K562 (cell line): ENCODE measurements at places on chromosomes 4 and X. TPM values are rescaled to one million over a fixed set of nuclear protein-coding genes. Genes with fewer than 3 reads are reported as not detected.

DNA sequence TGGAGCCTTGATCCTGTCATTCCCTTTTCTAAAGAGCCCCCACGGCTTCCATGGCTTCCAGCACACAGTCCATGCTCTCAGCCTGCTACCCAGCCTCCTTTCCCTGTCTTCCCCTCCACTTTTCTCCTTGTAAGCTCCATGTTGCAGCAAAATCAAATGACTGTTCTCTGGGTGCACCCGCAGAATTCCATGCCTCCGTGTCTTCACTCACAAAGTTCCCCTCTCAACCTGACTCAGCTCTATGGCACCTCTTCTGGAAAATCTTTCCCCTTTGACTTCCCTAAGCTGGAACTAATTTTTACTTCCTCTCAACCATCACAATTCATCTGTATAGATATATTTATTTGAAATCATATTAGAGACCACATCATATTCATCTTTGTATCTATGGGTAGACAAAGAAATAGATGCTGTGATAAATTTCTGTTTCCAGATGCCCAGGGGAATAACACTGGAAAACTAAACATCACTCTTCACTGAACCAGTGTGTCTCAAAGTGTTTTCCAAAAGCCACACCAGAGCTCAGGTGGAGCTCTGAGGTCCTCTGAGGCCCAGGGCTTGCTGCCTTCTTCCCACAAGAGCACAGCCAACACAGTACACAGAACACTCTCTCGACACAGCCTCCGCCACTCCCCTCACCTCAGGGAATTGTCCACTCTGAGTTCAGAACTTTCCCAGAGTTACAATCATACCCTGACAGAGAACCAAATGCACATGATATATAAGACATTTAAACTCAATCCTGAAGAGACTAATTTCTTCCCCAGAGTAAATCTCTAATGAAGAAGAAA, 3.3 kb downstream of the SETD7 start:
- H3K36me3 ChIP-seq: no peaks in the 10 kb centered on the region
- peaks cover 21% of the 10 kb centered on the region for H3K27me3 ChIP-seq
- peaks cover 23% of the 10 kb centered on the region for H3K4me1 ChIP-seq
- no peak overlapping the region for H3K4me3 ChIP-seq
- no peak for DNase-seq

Gene VCX3A
- total RNA-seq: 7.6 and 9.2 TPM in 2 replicates

GRCh38 chr4:39514888-39515401, 12.3 kb downstream of the UGDH start:
- H3K4me3 ChIP-seq: no peak overlapping the region
- peaks cover 20% of the 10 kb centered on the region; the same call in 2 of the 3 replicates for H3K36me3 ChIP-seq
- no peaks in the 10 kb centered on the region for H3K27me3 ChIP-seq
- peak; percentile 13 for DNase-seq
- H3K27ac ChIP-seq: peak overlapping the region; percentile 75
- peaks cover 6% of the 10 kb centered on the region for H3K4me1 ChIP-seq

Gene TEC
- 6.8 and 8.0 TPM in 2 replicates for total RNA-seq

Gene RAB40AL
- total RNA-seq: 0.42 and 0.51 TPM in 2 replicates

GRCh38 chr4:40350627-40351227, 15.6 kb downstream of the CHRNA9 start:
- H3K4me1 ChIP-seq: no peaks in the 10 kb centered on the region
- H3K27me3 ChIP-seq: peaks cover 28% of the 10 kb centered on the region
- no peak for DNase-seq
- no peaks in the 10 kb centered on the region for H3K36me3 ChIP-seq

GRCh38 chrX:9456250-9457074, 8.4 kb upstream of the TBL1X start:
- no peak overlapping the region for H3K27ac ChIP-seq
- no peaks in the 10 kb centered on the region for H3K36me3 ChIP-seq
- H3K4me1 ChIP-seq: peaks cover 21% of the 10 kb centered on the region; the same call in 2 of the 3 replicates
- H3K27me3 ChIP-seq: no peaks in the 10 kb centered on the region
- no peak overlapping the region for H3K4me3 ChIP-seq
- DNase-seq: no peak

GRCh38 chr4:113584407-113585150, 177.0 kb downstream of the CAMK2D start:
- no peaks in the 10 kb centered on the region for H3K36me3 ChIP-seq
- no peaks in the 10 kb centered on the region; the same call in 1 of the 3 replicates for H3K4me1 ChIP-seq
- peak; percentile 36 for DNase-seq

- H3K4me1 ChIP-seq: no peaks in the 10 kb centered on the region
- H3K36me3 ChIP-seq: no peaks in the 10 kb centered on the region
- no peaks in the 10 kb centered on the region for H3K27me3 ChIP-seq
- no peak for DNase-seq
- no peak overlapping the region for H3K4me3 ChIP-seq
Observed at GRCh38 chrX:3230496-3230895, 116.0 kb downstream of the MXRA5 start.

Gene EMCN
- total RNA-seq: not detected in 2 replicates

GRCh38 chr4:40976343-40976742, 226.6 kb downstream of the NSUN7 start:
- no peak overlapping the region for H3K27ac ChIP-seq
- H3K4me3 ChIP-seq: no peak overlapping the region
- H3K27me3 ChIP-seq: no peaks in the 10 kb centered on the region
- DNase-seq: peak; percentile 22

- no peak overlapping the region for H3K4me3 ChIP-seq
- no peaks in the 10 kb centered on the region for H3K27me3 ChIP-seq
- H3K4me1 ChIP-seq: no peaks in the 10 kb centered on the region
Observed at GRCh38 chr4:10951306-10951705, 266.7 kb upstream of the CLNK start.

DNA sequence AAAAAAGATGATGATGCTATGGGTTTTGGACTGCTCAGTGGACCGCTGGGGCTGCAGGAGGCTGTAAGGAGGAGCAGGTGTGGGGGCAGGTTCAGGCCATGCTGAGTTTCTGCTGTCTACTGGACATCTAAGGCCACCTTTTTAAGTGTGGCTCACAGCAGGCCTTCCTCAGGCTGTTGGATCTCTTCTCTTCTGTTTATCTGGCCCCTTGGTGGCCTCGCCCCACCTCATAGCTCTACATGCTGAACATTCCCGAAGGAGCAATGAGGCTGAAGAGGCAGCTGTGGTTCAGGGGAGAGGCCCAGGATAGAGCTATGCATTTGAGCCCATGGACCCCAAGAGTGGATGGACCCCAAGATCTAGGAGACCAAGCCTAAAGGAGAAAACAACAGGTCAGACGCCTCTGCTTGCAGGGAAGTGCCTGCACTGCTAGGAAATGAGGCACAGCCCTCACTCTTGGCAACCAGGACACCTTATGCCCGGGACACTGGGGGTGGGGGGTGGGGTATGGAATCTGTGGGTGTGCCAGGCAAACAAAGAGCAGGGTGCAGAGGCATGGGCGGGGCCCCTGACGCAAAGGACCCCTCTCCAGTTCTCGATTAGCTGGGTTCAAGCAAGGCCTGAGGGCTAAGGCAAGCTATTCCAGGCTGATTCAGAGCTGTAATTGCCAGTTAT, 168.9 kb downstream of the BCOR start:
- H3K27ac ChIP-seq: no peak overlapping the region
- no peak overlapping the region for H3K4me3 ChIP-seq
- no peaks in the 10 kb centered on the region for H3K36me3 ChIP-seq
- no peaks in the 10 kb centered on the region for H3K27me3 ChIP-seq
- DNase-seq: no peak

Gene PCDH10
- 0.40 and 0.55 TPM in 2 replicates for total RNA-seq

GRCh38 chrX:153551135-153551534, 33.7 kb downstream of the ATP2B3 start:
- H3K4me3 ChIP-seq: no peak overlapping the region
- no peaks in the 10 kb centered on the region for H3K36me3 ChIP-seq
- peaks cover 77% of the 10 kb centered on the region for H3K27me3 ChIP-seq
- no peak overlapping the region for H3K27ac ChIP-seq

Gene LRIT3
- total RNA-seq: not detected in 2 replicates

Gene ZNF185
- total RNA-seq: 0.24 and 0.40 TPM in 2 replicates

GRCh38 chr4:126136922-126137781, 822.4 kb downstream of the FAT4 start:
- no peak for DNase-seq
- H3K36me3 ChIP-seq: no peaks in the 10 kb centered on the region
- H3K4me1 ChIP-seq: no peaks in the 10 kb centered on the region
- no peak overlapping the region for H3K27ac ChIP-seq
- no peaks in the 10 kb centered on the region for H3K27me3 ChIP-seq
- H3K4me3 ChIP-seq: no peak overlapping the region

Gene RAB41
- not detected in 2 replicates for total RNA-seq

- DNase-seq: no peak
- no peaks in the 10 kb centered on the region for H3K27me3 ChIP-seq
- H3K36me3 ChIP-seq: no peaks in the 10 kb centered on the region
- H3K27ac ChIP-seq: no peak overlapping the region
Observed at GRCh38 chr4:137768881-137769280, 236.6 kb upstream of the PCDH18 start.

Gene NDNF
- 0.11 TPM in 1 of 2 replicates, not detected in the other for total RNA-seq

- H3K36me3 ChIP-seq: no peaks in the 10 kb centered on the region
- H3K4me3 ChIP-seq: no peak overlapping the region
- DNase-seq: no peak
- H3K4me1 ChIP-seq: no peaks in the 10 kb centered on the region
- H3K27me3 ChIP-seq: peaks cover 7% of the 10 kb centered on the region; the same call in 2 of the 3 replicates
- no peak overlapping the region for H3K27ac ChIP-seq
Observed at GRCh38 chr4:153265306-153266047, 61.2 kb downstream of the TRIM2 start.

DNA sequence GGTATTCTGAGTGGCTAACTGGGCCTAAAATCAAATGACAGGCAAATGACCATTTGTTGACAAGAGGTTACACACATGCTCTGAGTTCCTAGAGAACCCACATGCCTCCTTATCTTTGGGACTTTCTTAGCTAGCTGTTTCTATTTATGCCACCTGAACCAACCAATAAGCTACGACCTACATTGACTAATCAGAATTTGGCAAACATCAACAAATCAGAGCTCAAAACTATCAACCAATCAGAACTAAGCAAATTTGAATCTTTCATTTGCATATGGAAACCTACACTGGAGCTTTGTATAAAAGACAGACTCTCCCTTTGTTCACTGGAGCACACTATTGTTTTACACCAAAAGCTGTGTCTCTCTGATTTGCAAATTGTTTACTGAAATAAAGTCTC, 192.0 kb downstream of the CXXC4 start:
- no peak overlapping the region for H3K27ac ChIP-seq
- DNase-seq: no peak
- no peak overlapping the region for H3K4me3 ChIP-seq

GRCh38 chr4:124104628-124105027, 607.9 kb downstream of the ANKRD50 start:
- no peak overlapping the region for H3K27ac ChIP-seq
- no peak overlapping the region for H3K4me3 ChIP-seq
- H3K4me1 ChIP-seq: no peaks in the 10 kb centered on the region
- no peak for DNase-seq

Gene SPOCK3
- not detected in 2 replicates for total RNA-seq

GRCh38 chrX:151984328-151984727, 9.9 kb upstream of the GABRE start:
- no peaks in the 10 kb centered on the region; the same call in 2 of the 3 replicates for H3K36me3 ChIP-seq
- H3K4me1 ChIP-seq: peaks cover 75% of the 10 kb centered on the region
- DNase-seq: no peak
- H3K4me3 ChIP-seq: no peak overlapping the region
- H3K27me3 ChIP-seq: no peaks in the 10 kb centered on the region

Gene DCHS2
- total RNA-seq: 6.9 and 7.1 TPM in 2 replicates

GRCh38 chr4:56914336-56914735, 6.6 kb downstream of the REST start:
- no peak overlapping the region for H3K4me3 ChIP-seq
- H3K27ac ChIP-seq: no peak overlapping the region
- H3K27me3 ChIP-seq: no peaks in the 10 kb centered on the region
- peaks cover 12% of the 10 kb centered on the region; the same call in 2 of the 3 replicates for H3K4me1 ChIP-seq
- DNase-seq: no peak
- H3K36me3 ChIP-seq: peaks cover 62% of the 10 kb centered on the region

DNA sequence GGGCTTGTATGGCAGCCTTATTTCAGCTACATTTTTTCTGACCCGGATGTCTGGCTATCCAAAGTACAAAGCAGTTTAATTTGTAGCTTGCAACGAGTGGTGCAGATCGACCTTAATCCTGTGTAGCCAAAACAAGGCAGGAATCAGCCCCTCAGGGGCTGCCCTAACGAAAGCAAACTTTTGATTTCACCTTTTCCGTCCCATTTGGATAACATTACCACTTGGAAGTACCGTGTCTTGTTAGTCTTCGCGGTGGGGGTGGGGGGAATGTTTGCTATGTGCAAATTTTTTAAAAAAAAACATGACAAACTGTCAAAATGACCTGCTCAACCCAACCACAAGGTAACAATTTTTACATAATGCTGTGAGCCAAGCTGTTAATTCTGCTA, 766 bp upstream of the DNAJB14 start:
- peak overlapping the region; percentile 87 for H3K4me3 ChIP-seq
- H3K27me3 ChIP-seq: no peaks in the 10 kb centered on the region
- peaks cover 28% of the 10 kb centered on the region for H3K36me3 ChIP-seq
- DNase-seq: no peak

Gene SEPTIN11
- 85.0 and 85.4 TPM in 2 replicates for total RNA-seq

DNA sequence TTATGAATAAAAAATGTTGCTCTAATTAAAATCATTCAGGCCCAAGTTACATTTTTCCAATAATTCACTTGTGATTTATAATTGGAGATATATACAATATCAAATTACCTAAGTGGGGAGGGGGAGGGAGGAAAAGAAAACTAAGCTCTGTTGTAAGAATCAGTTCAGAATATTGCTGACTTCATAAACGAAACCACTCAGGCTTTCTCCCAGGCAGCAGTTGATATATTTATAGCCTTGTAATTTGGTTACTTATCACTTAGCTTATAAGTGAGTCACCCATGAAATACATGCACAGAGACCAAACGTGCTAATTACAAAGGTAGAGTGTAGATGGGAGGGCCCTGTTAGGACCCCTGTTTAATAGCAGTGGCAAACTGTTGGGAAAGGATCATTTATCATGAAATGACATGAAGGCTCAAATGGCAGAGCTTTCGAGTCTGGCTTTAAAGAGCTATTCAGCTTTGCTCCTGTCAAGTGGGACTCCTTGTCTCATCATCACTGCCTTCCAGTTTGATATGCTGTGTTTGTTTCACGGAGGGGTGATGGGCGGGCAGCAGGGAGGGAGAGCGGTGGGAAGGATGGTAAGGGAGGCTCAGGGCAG, 105.6 kb upstream of the PGRMC2 start:
- no peaks in the 10 kb centered on the region for H3K36me3 ChIP-seq
- H3K27ac ChIP-seq: peak overlapping the region; percentile 35; the same call in 1 of the 3 replicates
- no peak overlapping the region for H3K4me3 ChIP-seq
- peaks cover 3% of the 10 kb centered on the region; the same call in 1 of the 2 replicates for H3K4me1 ChIP-seq

DNA sequence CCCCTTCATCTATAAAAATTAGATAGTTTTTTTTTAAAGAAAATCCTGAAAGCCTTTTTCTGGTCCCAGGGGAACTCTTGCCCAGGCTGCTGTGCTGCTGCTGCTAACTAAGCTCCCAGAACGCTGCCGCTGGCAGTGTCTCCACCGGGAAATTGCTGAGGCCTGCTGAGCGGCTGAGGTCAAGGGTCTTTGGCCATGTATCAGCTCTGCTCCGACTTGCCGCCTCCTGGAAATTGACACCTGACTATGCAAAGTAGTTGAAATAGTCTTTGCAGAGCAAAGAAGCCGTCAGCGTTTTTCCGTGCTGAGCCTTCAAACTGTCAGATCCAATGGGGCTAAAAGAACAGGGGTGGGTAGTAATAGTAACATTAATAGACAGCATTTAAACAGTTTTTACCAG, 839 bp downstream of the QDPR start:
- peak overlapping the region; percentile 71; the same call in 2 of the 3 replicates for H3K27ac ChIP-seq
- H3K36me3 ChIP-seq: peaks cover 38% of the 10 kb centered on the region
- H3K4me1 ChIP-seq: peaks cover 17% of the 10 kb centered on the region; the same call in 2 of the 3 replicates
- peak overlapping the region; percentile 89 for H3K4me3 ChIP-seq
- peak; percentile 70 for DNase-seq
